ENCODE measurements at places on chromosomes 2 and 18.

- DNase-seq = no peak
These were observed 24.4 kb downstream of the SGPP2 start for GRCh38 chr2:222448748-222449181.

- no peak for DNase-seq
These were observed 30.5 kb upstream of the SLC39A10 start for GRCh38 chr2:195626507-195626906.

DNA sequence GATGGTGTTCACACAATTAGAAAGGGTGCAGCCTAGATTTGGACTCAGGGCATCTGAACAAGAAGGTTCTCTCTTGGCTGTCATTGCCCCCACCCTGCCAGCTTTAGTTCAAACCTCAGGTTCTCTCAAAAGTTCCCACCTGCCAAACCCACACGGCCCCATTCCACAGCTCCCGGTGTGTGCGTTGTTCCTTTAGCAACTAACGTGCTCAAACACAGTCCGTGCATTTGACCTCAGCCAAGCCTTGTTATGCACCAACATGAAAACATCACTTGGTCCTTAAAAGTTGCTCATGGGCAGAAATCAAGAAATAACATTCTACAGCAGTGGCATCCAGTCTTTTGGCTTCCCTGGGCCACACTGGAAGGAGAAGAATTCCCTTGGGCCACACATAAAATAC, 32.0 kb downstream of the LOXHD1 start:
- DNase-seq = no peak

- no peak for DNase-seq
These were observed 60.0 kb upstream of the DTNA start for GRCh38 chr18:34650121-34650545.

DNA sequence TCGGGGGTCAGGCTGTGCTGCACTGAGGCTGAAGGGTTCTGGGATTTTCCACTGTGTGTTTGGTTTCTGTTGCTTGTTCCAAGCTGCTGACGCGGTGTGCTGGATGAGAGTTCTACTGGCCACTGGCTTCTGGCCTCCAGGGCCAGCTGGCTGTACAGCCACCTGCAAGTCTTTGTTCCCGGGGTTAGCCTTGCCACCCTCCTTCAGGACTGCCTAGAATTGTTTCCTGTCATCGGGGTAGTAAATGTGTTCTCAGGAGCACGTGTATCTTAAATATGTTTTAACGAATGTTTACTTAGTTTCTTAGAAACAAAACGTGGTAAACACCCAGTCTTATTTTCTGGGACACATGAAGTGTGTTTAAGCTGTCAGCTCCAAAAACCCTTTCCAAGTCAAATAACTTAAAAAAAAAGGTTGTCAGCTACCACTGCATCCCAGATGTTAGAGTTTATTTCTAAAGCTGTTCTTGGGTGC, 231.2 kb downstream of the AGAP1 start:
- no peak for DNase-seq

DNA sequence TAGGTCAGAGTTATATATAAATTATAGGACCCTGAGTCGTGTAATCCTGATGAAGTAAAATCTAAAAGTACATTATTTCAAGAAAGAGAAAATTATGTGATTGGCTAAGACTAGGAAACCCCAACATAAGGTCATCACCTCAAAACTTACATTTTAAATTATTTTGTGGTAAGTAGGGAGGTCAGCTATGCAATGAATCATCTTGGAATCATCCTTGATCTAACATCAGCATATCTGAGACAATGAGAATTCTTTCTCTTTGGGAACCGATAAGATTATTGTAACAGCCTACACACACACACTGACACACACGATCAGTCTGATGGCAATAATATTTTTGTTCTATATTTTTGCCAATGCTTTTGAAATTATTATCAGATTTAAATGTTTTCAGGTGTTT, 904.8 kb upstream of the CHAC2 start:
- no peak for DNase-seq

DNA sequence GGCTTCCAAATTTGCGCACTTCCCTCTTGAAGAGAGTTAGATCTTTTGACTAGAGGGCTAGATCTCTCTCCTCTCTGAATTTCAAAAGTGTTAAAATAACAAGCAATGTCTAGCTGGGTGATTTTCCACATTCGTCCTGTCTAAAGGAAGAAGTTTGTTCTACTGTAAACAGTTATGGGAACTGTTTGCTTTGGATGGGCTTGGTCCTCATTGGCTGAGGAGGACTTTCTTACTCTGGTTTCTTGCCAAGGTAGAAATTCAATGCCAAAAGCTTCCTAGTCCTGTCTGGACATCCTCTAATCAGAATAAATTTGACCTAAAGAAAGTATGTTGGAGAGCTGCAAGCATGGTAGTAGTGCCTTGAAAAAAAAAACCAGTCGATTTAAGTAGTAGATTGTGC, 47.4 kb upstream of the RAPH1 start:
- no peak for DNase-seq

DNA sequence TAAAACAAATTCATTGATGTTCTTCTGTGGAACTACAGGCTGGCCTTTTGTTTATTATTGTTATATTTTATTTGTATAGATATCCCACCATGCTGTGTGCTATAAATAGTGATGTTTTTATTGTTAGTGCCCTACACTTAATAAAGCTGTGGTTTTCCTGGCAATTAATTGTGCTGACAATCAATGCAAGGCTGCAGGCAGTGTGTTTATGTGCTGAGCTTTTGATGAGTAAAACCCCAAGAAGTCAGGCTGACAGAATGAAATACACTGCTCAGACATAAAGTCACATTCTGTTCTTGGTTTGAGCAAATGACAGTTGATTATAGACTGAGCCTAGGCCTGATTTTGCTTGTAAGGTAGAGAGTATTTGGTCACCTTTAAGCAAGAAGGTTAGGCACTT, 362.7 kb downstream of the CPS1 start:
- no peak for DNase-seq

DNA sequence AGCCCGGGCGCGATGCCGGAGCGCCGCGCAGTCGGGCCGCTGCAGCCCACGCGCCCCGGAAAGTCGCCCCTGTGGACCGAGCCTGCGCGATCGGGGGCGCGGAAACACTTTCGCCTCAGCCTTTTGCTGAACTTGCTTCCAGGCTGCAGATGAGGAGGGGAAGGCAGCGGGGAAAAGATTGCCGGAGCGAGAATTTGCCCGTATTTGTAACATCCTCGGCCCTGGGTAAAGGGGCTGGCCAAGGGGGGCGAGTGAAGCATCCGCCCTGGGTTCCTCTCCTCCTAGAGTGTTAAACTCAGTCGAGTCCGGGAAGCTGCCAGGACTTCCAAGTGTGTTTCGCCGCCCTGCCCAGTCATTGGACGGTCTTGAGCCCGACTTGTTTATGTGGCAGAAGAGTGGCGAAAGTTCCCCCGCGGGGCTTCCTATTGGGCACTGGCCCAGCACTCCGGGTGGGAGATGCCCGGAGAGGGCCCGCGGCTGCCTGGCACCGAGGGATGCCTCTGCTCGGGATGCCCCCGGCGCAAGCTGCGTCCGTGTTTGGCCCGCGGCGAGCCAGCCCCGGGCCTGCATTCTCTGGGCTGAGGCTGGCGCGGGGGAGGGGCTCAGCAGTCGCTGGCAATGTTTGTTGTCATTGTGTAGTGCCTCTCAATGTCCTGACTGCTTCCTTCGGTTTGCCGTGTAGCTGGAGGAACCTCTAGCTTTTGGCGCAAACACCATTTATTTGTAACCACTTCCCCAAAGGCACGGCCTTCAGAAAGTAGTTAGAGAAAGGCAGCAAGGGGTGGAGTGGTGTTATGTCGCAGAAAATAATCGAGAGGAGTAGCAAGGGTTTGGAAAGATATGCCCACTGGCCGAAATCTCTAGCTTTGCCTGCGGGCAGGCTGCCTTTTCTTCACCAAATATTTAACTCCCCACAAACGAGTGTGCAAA, 1.1 kb downstream of the CYBRD1 start:
- DNase-seq = peak; percentile 4

- DNase-seq = no peak
These were observed 81.2 kb upstream of the STK17B start for GRCh38 chr2:196252408-196253115.

GRCh38 chr2:55827855-55828254, 95.7 kb downstream of the EFEMP1 start:
- DNase-seq = no peak

DNA sequence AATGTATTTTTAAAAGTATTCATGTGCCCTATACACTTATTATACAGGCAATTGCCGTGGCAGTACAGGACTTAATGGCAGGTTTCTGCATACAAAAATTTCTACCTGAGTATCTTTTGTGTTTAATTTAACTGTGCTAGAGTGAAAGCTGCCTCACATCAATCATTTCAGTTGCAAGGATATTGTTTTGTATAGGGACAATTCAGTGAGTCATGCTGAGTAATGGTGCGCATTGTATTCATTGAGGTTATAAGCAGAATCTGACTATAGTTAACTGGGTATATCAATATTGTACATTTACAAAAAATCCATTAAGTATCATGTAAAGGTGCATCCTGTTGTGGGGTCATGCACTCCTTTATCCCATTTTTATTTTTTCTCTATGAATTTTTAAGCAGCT, 121.5 kb downstream of the GCA start:
- no peak for DNase-seq

DNA sequence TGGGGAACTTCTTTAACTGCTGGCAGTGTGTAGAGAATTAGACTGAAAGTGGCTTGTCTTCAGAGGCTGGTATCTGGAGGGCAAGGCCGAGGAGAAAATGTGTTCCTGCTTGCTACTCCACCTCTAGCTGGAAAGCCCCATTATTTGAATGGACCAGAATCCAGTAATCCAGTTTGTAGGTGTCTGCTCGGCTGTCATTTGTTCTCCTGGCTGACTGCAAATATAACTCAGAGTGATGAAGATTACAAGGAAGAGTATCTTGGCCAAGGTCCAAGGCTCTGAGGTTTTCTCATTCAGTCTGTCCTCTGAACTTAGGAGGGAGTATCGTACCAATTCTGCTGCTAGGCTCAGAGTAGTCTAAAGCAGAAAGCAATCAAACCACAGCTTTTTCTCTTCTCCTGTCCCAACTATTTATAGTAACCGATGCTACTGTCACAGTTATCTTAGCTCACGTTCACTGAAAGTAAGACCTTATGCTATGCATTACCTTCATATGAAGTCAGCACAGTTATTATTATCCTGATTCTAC, 228.6 kb downstream of the SETBP1 start:
- DNase-seq = no peak

- peak; percentile 43 for DNase-seq
These were observed 218.2 kb downstream of the ARL4C start for GRCh38 chr2:234278556-234279255.

DNA sequence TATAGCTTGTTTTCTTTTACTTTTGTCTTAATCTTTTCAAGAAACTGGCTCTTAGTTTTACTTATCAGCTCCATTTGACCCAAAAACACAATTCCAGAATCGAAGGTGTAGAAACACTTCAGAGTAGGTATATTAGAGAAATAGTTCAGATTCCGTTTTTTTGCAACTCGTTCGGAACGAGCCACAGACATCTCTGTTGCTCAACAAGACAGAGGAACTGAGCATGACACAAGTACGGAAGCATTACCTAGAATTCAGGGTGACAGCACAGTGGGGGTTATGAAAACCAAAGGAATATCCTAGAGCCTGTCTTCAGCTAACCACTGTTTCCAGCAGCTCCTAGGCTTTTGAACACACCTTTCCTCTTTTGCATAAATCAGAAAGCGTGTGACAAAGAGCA, 5.0 kb downstream of the HRH4 start:
- no peak for DNase-seq

- DNase-seq = no peak
These were observed 76.8 kb downstream of the UXS1 start for GRCh38 chr2:106117347-106117746.

DNA sequence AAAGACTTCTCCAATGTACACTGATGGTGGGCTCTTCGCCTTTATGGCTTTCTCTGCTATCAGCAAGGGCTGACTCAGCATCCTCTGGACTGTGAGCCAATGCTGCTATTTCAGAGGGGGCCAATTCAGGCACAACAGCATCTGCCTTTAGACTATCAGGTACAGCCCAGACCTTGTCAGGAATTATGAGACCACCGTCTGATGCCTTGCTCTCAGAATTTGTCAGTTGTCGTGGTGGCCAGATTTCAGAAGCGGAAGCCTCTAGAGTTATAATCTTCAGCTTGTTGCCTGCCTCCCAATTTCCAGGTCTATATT, 92.7 kb downstream of the ALPK2 start:
- no peak for DNase-seq

GRCh38 chr2:3406501-3406900, 27.0 kb downstream of the TRAPPC12 start:
- DNase-seq = no peak

- DNase-seq = no peak
These were observed 110.5 kb upstream of the ZSWIM2 start for GRCh38 chr2:186959486-186959885.

- no peak for DNase-seq
These were observed 500.6 kb downstream of the SATB2 start for GRCh38 chr2:198957181-198957580.

DNA sequence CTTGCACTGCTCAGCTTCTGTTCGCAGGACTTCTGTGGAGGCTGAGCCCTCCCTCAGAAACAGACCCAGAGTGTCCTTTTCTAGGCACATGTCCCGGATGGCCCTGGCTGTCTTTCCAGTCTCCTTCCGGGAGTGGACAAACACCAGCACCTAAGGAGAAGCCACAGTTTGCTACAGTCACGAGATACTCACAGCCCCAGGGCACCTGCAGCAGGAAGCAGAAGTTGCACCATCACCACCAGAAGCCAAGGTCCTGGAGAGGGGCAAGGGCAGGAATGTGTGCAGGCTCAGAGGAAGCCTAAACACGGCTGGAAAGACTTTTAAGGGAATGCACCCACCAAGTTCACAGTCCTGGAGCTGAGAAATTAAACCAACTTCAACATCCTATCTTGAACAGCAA, 13.6 kb downstream of the SNRNP200 start:
- DNase-seq = no peak

- no peak for DNase-seq
These were observed 171.0 kb downstream of the ANAPC1 start for GRCh38 chr2:111712940-111713515.

- DNase-seq = no peak
These were observed 165.7 kb downstream of the TMX3 start for GRCh38 chr18:68548904-68549870.

- no peak for DNase-seq
These were observed 12.7 kb upstream of the PTPN4 start for GRCh38 chr2:119746836-119747686.

GRCh38 chr2:185381631-185382030, 357.0 kb upstream of the FSIP2 start:
- no peak for DNase-seq

- peak; percentile 92 for DNase-seq
These were observed at the start of gene PLCL1 for GRCh38 chr2:197804049-197804757. PLCL1 (plus strand) TSS chr2:197804593.

GRCh38 chr2:204110338-204110741, 173.8 kb downstream of the ICOS start:
- peak; percentile 64 for DNase-seq

Data from CD4-positive, alpha-beta T cell treated with Interleukin-6 for 4 hours (primary cell).